OCI-LY7 (cell line): ENCODE measurements at places on chromosomes 3 and 15. TPM values are rescaled to one million over a fixed set of nuclear protein-coding genes. Genes with fewer than 3 reads are reported as not detected.

GRCh38 chr15:68543165-68544008 is 35.4 kb upstream of the CORO2B start:
- no peak for DNase-seq

- no peak for DNase-seq
Observed at GRCh38 chr15:22979238-22980188, 655 bp downstream of the CYFIP1 start.

- no peak for DNase-seq
Observed at GRCh38 chr3:43856351-43856750, 165.6 kb downstream of the ABHD5 start.

SSUH2 gene
- total RNA-seq = 0.66 TPM in 1 of 2 replicates, not detected in the other

DNA sequence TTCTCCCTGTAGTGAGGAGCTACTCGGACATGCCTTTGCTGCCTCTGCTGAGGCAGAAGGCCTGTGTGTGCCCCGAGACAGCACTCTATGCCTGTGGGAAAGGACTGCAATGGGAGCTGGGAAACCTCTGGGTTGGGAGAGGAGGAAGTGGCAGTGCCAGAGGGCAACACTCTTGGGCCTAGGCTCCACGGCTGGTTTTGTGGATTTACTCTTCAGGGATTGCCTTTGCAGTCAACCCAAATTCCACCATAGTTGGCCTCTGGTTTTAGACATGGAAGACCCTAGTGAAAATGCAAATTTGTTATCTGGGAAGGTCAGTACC is 46.8 kb downstream of the ITGA11 start:
- no peak for DNase-seq

- DNase-seq = no peak
Observed at GRCh38 chr15:68337826-68338225, 60.3 kb downstream of the FEM1B start.

DNA sequence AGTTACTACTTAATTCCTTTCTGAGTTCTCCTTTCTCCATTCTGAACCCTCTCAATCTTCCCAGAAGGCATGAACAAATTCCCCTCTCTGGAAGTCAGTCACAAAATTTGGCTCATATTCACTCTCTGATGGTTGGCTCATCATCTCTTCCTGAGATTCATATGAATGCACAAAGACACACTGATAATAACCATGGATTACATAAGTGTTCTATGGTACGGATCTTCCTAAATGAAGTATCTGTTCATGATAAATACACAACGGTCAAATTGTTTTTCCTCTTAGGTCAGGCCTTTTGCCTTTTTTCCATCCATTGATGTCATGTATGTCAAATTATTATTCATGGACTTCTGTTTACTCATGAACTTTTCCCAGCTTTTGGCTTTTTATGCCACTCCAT is 162.6 kb downstream of the P2RY1 start:
- no peak for DNase-seq

- DNase-seq = no peak
Observed at GRCh38 chr3:171164067-171164465, 137.5 kb upstream of the SLC2A2 start.

IL12A gene
- total RNA-seq = not detected in 2 replicates

DNA sequence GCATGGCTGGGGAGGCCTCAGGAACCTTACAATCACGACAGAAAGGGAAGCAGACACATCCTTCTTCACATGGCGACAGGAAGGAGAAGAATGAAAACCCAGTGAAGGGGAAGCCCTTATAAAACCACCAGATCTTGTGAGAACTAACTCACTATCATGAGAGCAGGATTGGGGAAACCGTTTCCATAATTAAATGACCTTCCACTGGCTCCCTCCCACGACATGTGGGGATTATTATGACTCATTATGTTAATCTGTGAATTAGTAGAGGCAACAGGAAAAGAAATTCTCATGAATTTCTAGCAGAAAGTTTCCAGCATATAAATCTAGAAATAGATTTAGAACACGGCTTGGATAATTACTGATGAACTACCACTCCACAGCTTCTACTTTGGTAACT is 937.3 kb downstream of the ROBO1 start:
- DNase-seq = no peak

KBTBD13 gene
- total RNA-seq = not detected in 2 replicates

GRCh38 chr3:14801668-14802380 is 16.9 kb upstream of the FGD5 start:
- DNase-seq = no peak

DNA sequence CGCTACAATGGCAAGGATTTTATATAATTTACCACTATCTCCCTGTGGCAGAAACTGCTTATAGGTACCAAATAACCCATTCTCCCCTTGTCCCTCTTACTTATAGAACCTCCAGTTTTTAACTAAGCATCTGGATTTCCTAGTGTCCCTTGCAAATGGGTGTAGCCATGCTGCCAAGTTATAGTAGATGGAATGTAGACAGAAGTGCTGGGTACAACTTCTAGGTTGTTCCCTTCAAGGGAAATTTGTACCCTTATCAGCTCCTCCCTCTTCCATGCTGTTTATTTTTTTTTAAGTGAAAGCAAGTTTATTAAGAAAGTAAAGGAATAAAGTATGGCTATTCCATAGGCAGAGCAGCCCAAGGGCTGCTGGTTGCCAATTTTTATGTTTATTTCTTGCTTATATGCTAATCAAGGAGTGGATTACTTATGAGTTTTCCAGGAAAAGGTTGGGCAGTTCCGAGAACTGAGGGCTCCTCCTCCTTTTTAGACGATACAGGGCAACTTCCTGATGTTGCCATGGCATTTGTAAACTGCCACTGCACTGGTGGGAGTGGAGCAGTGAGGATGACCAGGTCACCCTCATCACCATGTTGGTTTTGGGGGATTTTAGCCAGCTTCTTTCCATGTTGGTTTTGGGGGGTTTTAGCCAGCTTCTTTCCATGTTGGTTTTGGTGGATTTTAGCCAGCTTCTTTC is 40.1 kb upstream of the TM4SF19 start:
- DNase-seq = no peak

DNA sequence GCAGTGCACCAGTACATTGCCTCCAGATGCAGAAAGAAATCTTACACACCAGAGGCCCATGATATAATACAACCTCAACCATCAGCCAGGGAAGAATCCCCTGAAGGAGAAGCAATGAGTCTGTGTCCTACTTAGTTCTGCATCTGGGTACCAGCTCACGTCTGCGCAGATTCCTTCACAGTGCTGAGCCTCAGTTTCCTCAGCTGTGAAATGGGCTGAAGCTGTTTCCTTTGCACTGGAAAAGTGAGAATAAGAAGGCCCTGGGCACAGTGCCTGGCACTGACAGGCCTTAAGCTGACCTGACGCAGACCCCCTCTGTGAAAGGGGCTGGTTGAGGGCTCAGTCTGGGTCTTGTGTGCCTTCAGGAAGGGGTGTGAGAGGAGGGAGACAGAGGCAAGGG is 20.7 kb downstream of the ATP2B2 start:
- no peak for DNase-seq
